ENCODE measurements at places on chromosomes 7 and 10. TPM values are rescaled to one million over a fixed set of nuclear protein-coding genes. Genes with fewer than 3 reads are reported as not detected.
A peak's percentile ranks its signal among the peaks of the same experiment; 100 is the strongest.

GRCh38 chr7:37410305-37411229 lies 38.1 kb downstream of the ELMO1 start:
- DNase-seq = no peak

- no peak for DNase-seq
Measured at GRCh38 chr10:27997865-27998177, 1.1 kb downstream of the ODAD2 start.

- DNase-seq = no peak
Measured at GRCh38 chr7:116738378-116738777, 66.4 kb downstream of the MET start.

DNA sequence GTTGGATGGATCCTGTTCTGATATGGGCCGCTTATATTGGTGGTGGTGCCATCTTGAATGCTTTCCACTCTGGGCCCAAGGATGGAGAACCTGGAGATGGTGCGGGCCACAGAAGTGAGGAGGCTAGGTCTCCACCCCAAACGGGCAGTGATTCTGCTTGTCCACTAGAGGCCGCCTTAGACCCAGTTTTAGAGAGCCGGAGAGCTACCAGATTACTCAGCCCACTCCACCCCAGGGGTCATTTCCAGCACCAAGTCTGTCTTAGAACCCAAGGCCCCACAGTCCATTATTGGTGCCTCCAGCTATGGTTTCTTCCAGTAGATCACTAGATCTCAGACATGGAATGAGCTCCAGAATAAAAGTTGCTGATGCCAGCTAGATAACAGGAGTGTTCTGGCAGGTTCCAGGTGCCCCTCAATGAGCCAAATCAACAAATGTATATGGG lies 11.8 kb upstream of the CAMK2G start:
- DNase-seq = peak; percentile 75

- no peak for DNase-seq
Measured at GRCh38 chr10:89074120-89074519, 83.5 kb downstream of the FAS start.

The TEX47 gene
- not detected for total RNA-seq

Data from upper lobe of right lung (tissue), 1 donor.